ENCODE measurements at places on chromosomes 5 and 9.

GRCh38 chr5:159489779-159490178 lies 159.5 kb upstream of the IL12B start:
- no peak for DNase-seq

- DNase-seq, result no peak
Observed at GRCh38 chr9:104177676-104178075, 83.6 kb downstream of the SMC2 start.

DNA sequence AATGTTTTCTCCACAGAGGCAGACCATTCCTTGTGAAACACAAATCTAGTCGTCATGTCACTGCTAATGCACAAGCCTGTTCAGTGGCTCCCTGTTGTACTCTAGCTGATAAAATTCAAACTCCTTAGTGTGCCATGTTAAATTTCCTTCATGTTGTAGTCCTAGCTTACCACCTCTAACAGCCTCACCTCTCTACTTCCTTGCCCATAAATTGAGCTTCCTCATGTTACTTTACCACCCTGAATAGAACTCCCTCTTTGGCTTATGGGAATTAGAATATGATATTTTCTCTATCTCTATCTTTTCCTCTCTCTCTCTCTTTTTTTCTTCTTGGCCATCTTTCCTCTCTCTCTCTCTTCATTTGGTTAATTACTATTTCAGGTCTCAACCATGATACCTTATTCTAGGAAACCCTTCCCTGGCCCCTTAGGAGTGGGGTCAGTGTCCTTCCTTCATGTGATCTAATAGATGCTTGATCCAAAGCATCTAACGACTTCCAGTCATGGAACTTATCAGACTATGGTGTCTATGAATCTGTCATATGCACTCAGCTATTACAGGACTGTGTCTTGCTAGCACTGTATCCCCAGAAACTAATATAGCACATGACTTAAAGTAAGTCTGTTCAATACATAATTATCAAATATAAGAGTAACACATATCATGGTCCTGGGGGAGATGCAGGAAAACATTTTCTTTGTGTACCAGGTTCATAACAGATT lies 31.5 kb upstream of the ALDH1A1 start:
- DNase-seq, result no peak

DNA sequence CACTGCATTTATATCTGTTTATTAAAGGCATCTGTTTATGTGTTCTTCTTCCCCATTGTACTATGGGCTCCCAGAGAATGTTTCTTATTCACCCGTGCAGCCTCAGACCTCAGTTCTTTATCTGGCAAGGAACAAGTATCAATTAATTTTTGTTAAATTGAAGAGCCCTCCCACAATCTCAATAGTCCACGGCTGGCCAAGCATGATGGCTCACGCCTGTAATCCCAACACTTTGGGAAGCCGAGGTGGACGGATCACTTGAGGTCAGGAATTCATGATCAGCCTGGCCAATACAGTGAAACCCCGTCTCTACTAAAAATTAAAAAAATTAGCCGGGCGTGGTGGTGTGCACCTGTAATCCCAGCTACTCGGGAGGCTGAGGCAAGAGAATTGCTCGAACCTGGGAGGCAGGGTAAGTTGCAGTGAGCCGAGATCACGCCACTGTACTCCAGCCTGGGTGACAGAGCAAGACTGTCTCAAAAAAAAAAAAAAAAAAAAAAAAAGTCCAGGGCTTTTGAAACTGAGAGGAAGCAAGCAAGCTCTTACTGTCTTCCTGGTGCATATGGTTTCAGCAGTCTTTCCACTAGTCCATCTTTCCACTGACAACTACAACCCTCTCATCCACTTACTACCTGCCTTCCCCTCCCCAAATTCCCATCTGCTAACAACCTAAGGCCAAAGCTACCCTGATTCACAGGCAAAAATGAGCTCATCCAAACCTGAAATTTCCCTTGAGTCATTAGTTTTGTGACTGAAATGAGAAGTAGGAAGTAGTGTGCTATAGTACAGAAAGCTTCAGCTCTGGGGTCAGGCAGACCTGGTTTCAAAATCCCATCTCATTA lies 2.3 kb upstream of the HK3 start:
- no peak for DNase-seq

- DNase-seq, result no peak
Observed at GRCh38 chr5:124280079-124280478, 466.4 kb downstream of the ZNF608 start.

DNA sequence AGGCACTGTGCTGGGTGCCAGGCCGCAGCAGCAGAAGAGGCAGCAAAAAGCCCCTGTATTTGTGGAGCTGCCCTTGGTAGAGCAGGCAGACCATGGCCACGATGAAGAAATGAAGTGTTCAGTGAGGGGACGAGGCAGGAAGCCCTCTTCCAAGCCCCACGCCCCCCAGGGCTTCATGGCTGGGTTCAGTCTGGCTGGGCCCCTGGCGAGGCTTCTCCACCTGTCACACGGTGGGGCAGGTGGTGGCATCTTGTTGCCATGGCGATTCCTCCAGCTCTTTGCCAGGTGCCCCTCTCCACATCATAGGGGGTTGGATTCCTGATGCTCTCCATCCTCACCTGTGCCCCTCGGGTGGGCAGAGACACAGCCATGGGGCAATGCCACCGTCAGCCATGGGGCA lies 21.5 kb downstream of the ADGRD2 start:
- DNase-seq, result no peak

DNA sequence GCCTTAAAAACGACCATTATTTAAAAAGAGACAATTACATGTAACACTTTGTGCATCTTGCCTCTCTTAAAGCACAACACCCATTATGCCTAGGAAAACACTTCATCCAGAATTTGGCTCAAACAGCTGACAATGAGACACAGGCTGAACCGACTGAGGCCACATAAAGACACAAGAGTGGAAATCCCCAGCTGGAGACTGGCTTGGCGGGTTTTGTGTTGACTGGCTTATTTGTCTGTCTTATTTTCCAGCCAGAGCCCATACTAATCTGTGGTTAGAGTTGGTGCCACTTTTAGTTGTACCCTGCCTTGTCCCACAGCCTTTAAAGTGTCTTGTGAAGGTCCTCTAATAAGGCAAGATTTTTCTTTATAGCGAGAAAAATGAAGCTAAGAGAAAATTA lies 21.2 kb downstream of the TRIM14 start:
- DNase-seq, result no peak
